ENCODE measurements at places on chromosomes 12 and 14. TPM values are rescaled to one million over a fixed set of nuclear protein-coding genes. Genes with fewer than 3 reads are reported as not detected.

The EIF2S3B gene
- polyA plus RNA-seq, result 0.06 TPM

The CLEC4E gene
- 112 TPM for polyA plus RNA-seq

The NTN4 gene
- 40.9 TPM for polyA plus RNA-seq

The HOXC11 gene
- not detected for polyA plus RNA-seq

The DNAJC22 gene
- 0.24 TPM for polyA plus RNA-seq

The INHBC gene
- polyA plus RNA-seq, result not detected

The KRT74 gene
- not detected for polyA plus RNA-seq

The CPNE6 gene
- not detected for polyA plus RNA-seq

The R3HDM2 gene
- 19.4 TPM for polyA plus RNA-seq

The MGAT4C gene
- polyA plus RNA-seq, result 0.01 TPM

The IL25 gene
- not detected for polyA plus RNA-seq

The APOF gene
- polyA plus RNA-seq, result not detected

The MIP gene
- polyA plus RNA-seq, result 0.08 TPM

The PROX2 gene
- polyA plus RNA-seq, result 0.01 TPM

All from lung (tissue), 17 donors.